NK-92 treated with Interleukin-12 subunit alpha and Interleukin-12 subunit beta, amount 100 ng/mL, for 24 hours (cell line): ENCODE measurements at places on chromosomes 11 and 22.
A peak's percentile ranks its signal among the peaks of the same experiment; 100 is the strongest.

DNA sequence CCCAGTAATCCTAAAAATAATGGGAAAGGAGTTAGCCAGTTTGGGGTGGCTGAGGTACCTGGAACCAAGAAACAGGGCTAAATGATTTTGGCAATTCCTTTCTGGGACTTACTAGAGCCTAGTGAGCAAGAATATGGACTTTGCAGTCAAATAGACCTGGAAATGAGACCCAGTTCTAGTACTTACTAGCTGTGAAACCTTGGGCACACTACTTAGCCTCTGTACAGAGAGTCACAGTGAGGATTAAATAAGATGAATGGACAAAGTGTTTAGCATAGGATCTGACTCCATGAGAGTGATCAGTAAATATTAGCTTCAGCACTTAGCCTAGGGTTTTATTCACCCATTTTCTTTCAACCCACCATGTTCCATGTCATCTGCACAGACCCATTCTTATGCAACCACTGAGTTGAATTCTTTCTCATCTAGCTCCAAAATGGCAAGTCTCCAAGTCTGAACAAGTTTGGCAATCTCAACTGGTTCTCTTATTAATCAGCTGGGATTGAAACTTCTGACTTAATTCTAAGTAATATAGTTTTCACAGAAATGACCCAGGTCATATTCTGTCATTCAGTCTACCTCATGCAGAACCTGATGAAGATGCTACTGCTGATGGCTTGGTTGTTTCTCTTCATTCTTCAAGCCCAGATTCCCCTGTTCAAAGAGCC is 15.0 kb upstream of the SORL1 start:
- DNase-seq, result no peak

DNA sequence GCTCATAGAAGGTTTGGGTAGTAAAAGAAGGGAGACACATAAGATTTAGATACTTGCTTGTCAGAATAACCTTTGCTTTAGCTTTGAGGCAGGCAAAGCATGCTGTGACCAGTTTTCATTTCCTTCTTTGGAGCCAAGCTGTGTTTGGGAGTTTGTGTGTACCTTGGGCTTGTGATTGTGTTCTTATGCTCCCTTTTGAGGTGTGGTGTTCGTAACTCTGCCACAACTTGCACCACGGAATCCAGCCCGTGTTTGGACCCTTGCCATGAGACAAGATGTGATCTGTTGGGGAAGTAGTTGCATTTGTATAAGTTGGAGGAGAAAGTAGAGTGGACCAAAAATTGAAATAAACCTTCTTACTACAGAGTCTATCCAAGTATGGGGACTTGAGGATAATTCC is 34.0 kb downstream of the BMAL1 start:
- no peak for DNase-seq

GRCh38 chr11:79834015-79834414 is 393.2 kb upstream of the TENM4 start:
- no peak for DNase-seq

- no peak for DNase-seq
Measured at GRCh38 chr11:44737245-44738085, 10.7 kb downstream of the TSPAN18 start.

DNA sequence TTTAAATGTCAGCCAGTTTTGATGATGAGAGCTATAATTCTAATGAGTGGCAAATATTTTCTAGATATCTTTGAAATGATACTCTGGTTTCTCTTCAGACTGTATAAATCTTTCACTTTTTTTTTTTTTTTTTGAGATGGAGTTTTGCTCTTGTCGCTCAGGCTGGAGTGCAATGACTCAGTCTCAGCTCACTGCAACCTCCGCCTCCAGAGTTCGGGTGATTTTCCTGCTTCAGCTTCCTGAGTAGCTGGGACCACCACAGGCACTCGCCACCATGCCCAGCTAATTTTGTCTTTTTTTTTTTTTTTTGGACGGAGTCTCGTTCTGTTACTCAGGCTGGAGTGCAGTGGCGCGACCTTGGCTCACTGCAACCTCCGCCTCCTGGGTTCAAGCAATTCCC is 113.6 kb downstream of the TEAD1 start:
- no peak for DNase-seq

GRCh38 chr22:25701056-25701780 is 40.8 kb upstream of the MYO18B start:
- DNase-seq, result no peak

- DNase-seq, result no peak
Measured at GRCh38 chr11:30740091-30740490, 153.9 kb upstream of the MPPED2 start.

DNA sequence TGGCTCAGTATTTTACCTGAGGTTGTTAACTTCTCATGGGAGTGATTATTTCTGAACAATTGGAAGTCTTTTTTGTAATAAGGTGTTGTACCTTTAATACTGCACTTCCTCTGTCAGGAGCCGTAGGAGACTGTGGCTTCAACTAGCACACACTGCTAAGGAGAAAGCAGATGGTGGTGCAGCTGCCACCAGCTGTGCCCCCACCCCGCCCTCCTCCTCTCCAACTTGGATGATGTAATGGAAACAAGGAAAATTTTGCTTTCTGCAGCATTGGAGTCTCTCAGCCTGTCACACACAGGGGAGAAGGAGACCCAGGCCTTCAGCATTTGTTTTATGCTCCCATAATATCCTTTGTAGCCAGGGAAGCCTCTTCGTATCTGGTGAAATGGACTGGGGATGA is 91.2 kb downstream of the TEAD1 start:
- DNase-seq, result no peak

DNA sequence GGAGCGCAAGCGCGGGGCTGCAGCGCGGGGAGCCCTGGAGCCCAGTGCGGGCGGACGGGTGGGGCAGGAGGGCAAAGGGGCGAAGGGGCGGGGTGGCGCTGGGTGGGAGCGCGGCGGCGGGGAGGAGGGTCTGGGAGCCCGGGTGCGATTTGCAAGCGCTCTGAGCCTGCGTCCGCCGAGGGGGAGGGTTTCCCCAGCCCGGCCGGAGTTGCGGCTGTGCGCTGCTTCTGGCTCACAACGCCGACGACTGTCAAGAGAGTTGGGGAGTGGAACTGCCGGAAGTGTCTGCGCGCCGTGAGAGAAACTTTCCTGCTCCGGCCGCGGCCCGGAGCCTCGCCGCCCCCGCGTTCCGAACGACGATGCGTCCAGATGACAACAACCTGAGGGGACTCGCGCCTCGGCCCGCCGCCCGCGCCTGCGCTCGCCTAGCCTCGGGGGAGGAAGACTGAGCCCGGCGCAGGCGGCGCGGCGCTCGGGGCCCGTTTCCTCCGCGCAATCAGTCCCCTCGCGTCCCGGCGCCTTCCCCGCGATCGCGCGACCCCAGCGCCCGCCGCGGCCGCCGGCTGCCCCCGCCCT is at the start of gene ARHGAP42:
ARHGAP42 (plus strand) TSS at position 235 of the 576 bp plus-strand sequence. CDS start 391 bp downstream, outside the sequence.
- DNase-seq, result no peak

- no peak for DNase-seq
Measured at GRCh38 chr11:71212871-71213559, 39.4 kb downstream of the SHANK2 start.

GRCh38 chr11:85893395-85893794 is 38.2 kb downstream of the CCDC83 start:
- DNase-seq, result no peak

- no peak for DNase-seq
Measured at GRCh38 chr11:86765203-86765602, 35.1 kb upstream of the PRSS23 start.

DNA sequence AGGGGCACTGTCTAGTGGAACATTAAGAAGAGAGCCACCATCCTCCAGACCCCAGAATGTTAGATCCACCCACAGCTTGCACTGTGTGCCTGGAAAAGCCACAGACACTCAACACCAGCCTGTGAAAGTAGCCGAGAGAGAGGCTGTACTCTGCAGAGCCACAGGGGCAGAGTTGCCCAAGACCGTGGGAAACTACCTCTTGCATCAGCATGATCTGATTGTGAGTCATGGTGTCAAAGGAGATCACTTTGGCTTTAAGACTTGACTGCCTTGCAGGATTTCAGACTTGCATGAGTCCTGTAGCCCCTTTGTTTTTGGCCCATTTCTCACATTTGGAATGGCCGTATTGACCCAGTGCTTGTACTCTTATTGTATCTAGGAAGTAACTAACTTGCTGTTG is 115.9 kb upstream of the CCDC179 start:
- peak; percentile 43 for DNase-seq

GRCh38 chr22:20258584-20259326 is 9.4 kb downstream of the RTN4R start:
- no peak for DNase-seq

GRCh38 chr11:76630600-76631281 is 39.8 kb downstream of the LRRC32 start:
- no peak for DNase-seq

GRCh38 chr11:79276736-79277325 is 164.0 kb downstream of the TENM4 start:
- DNase-seq, result no peak

GRCh38 chr22:38845004-38845740 is 1.3 kb upstream of the NPTXR start:
- no peak for DNase-seq

DNA sequence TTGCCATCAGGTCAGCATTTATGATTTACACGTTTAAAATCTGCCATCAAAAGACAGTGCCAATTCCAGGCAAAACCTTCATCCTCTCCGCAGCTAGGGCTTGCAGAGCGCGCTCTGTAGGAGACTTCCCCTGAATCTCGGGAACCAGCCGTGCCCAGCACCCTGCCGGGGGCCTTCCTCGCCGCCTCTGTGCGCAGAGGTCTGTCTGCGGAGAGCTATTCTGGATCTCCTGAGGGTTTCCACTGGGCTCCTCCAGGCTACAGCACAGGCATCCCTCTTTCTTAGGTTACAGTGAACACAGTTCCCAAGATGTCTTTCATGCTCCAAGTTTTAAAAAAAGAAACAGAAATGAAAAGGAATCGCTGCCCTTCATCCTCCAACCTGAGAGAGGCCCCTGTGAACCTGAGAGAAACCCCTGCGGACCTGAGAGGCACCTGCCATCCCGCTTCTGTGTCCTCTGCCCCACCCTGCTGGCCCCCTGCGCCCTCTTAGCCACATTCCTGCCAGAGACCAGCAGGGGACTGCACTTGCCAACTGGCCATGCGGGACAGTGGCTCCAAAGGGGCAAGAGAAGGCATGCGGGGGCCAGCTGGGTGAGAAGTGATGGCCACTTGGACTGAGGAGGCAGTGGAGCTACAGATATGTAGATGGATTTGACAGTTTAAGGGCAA is 16.1 kb downstream of the TP53AIP1 start:
- no peak for DNase-seq
